Motor neuron (in vitro differentiated cells): ENCODE measurements at places on chromosomes 2 and 18.

- ATAC-seq: no peak
These were observed 137.0 kb downstream of the FAM210A start for GRCh38 chr18:13589316-13589715.

DNA sequence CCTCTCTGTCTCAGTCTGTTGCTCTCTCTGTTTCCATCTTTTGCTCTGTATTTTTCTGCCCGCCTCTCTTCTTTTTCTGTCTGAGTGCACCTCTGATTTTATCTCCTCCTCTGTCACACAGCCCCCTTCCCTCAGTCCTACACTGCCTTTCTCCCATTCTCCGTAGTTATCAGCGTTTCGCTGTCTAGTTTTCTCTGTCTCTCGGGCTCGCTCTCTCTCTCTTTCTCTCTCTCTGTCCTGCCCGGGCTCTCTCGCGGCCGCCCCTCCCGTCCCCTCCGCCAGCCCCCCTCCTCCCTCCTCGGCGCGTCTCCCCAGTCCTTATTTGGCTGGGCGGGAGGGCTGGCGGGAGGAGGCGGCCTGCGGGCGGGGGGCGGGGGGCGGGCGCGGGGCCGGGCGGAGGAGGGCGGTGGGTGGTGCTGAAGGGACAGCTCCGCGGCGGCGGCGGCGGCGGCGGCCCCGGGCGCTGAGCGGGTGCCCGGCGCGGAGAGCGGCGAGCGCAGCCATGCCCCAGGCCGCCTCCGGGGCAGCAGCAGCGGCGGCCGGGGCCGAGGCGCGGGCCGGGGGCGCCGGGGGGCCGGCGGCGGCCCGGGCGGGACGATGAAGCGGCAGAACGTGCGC, at the start of gene KCNK3:
KCNK3 (plus strand) TSS at position 444 of the 618 bp plus-strand sequence; CDS start at position 598, 154 bp downstream.
- ATAC-seq: peak; percentile 80

- no peak for ATAC-seq
These were observed 2.2 kb downstream of the UGT1A9 start for GRCh38 chr2:233673896-233674295.

- ATAC-seq: peak; percentile 19
These were observed 49.8 kb upstream of the LGALSL start for GRCh38 chr2:64404002-64404731.

DNA sequence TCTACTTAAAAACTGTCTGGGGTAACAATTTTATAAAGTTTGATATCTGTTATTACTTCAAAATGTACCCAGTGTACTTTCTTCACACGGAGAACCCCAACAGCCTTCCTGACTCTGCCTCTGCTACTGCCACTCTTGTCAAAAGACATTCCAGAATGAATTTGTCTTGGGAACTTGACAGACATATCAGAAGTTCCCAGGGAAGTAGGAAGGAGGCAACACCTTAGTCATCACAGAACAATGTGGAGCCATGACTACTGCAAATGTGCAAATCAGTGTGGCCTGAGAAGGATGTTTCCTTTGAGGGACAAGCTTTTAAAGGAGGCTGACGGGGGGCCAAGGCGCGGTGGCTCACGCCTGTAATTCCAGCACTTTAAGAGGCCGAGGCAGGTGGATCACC, 133.8 kb upstream of the RNF152 start:
- no peak for ATAC-seq

DNA sequence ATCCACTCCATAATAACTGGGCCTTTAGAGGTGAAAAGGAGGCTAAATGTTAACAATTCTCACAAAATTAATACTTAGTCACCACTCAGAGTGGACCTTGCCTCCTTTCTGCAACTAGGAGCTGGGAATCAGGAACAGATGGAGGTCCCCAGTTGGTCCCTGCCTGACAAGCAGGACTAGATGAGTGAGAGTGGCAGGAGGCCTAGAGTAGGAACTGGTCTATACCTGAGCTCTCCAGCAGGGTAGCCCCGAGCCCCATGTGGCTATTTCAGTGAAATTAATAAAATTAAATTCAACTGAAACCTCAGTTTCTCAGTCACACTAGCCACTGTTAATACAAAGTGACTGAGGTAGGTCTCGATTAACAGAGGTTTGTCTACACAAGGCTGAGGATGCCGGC, 150.5 kb downstream of the MYO5B start:
- peak; percentile 46 for ATAC-seq

GRCh38 chr2:40877734-40878288, 425.9 kb upstream of the SLC8A1 start:
- no peak for ATAC-seq

GRCh38 chr2:178723786-178724346, 83.4 kb downstream of the TTN start:
- no peak for ATAC-seq

DNA sequence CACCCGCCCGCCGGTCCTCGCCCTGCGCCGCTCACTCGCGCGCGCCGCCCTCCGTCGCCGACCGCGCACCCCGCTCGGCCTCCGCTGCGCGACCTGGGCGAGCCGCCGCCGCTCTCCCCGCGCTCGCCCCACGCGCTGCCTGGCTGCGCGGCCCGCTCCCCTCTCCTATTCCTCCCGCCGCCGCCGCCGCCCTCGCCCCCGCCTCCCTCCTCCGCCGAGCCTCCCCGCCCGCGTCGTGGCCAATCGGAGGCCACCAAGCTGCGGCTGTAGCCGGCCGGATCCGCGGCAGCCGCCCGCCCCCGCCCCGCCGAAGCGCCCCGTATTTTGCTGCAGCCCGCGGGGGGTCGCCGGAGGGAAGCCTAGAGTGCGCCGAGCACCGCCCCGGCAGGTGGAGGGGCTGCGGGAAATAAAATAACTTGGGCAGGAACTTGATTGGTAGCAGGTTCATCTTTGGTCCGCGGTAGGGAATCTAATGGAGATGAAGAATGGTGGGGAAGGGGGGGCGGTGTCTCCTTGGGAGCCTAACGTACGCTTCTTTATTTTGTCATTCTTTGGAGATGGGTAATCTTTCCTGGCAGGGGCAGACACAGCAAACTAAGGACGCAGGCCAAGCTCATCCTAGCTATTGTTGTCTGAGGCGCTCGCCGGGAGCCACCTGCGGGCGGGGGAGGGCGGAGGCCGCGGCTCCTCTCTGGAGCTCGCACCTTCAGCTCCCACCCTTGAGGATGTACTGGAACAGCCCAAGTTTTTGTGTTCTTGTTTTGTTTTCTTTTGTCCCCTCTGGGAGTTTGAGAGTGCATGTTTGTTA, 1.1 kb upstream of the CDH2 start:
- ATAC-seq: peak; percentile 57

DNA sequence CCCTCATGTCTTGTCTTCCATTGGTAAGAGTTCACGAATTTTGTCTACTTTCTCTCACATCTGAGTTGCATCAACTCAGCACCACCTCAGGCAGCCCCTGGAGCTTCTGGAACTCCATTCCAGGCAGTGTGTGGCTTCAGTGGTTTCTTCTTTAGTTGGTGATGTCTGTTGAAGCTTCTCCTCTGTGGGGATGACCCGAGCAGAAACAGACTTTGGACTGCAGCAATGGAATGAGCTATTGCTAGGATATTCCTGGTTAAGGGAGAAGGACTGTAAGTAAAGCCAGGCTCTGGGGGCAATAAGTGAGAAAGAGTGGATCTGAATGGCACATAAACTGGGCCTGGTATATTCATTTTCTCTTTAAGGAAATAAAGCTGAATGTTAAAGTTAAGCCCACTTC, 32.3 kb upstream of the STAT4 start:
- ATAC-seq: no peak

GRCh38 chr2:216003876-216004696, 9.3 kb downstream of the MREG start:
- no peak for ATAC-seq

- no peak for ATAC-seq
These were observed 40.1 kb upstream of the PTH2R start for GRCh38 chr2:208366215-208367127.

DNA sequence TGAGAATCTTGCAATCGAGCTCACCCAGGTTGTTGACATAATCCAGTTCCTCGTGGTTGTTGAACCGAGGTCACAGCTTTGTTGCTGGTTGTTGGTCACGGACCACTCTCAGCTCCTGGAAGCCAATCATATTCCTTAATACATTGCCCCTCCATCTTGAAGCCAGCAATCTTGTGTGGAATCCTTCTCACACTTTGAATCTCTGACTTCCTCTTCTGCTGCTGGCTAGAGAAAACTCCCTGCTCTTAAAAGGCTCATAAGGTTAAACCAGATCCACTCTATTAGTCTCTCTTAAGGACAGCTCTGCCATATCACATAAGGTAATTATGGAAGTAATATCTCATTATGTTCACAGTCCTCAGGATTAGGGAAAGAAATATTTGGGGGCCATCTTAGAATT, 41.1 kb downstream of the SP140 start:
- no peak for ATAC-seq

GRCh38 chr2:425947-426346, 138.1 kb upstream of the ALKAL2 start:
- ATAC-seq: no peak

DNA sequence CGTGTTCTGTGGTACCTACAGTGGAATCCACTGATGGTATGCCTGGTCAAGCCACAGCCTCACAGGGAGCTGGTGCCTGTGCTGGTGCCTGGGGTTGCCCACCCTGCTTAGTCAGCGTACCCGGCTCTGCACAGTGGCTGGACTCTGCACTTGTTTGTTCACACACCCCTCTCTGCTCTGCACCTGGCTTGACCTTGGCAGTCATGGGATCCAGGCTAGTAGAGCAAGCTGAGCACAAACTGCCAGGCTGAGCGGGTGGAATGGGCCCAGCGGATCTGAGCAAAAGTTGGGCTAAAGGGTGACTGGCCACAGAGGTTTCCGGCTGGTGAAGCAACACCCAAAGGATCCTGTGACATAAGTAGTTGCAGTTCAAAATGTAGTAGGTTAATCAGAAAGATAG, 163.5 kb downstream of the CDH19 start:
- ATAC-seq: no peak

DNA sequence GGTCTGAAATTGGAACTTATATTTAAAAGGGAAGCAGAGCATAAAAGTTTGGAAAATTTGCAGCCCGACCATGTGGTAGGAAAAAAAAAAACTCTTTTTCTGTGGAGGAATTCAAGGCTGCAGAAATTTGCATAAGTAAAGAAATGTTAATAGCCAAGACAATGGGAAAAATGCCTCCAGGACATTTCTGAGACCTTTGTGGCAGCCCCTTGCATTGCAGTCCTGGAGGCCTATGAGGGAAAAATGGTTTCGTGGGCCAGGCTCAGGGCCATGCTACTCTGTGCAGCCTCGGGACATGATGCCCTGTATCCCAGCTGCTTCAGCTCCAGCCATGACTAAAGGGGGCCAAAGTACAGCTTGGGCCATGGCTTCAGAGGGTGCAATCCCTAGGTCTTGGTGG, 71.9 kb upstream of the SLC16A14 start:
- ATAC-seq: no peak

GRCh38 chr2:134338208-134338607, 84.3 kb downstream of the MGAT5 start:
- no peak for ATAC-seq

DNA sequence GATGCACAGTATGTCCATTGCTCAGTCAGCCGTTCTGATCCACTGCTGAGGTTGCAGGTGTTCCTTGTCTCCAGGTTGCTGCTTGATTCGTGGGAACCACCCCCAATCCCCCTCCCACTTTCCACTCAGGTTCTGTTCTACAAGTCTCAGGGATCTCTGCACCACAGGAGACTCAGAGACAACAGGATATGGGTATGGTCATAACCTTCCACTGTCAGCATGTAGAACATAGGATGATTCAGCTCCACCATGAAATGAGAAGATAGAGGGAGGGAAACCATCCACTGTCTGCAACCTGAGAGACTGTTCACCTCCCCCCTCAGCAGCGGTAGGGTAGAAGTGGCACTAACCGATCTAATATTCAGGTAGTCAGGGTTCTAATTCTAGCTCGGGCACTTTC, 19.0 kb upstream of the KLF7 start:
- ATAC-seq: no peak

- ATAC-seq: no peak
These were observed 180.8 kb downstream of the MBD2 start for GRCh38 chr18:54043484-54044251.

DNA sequence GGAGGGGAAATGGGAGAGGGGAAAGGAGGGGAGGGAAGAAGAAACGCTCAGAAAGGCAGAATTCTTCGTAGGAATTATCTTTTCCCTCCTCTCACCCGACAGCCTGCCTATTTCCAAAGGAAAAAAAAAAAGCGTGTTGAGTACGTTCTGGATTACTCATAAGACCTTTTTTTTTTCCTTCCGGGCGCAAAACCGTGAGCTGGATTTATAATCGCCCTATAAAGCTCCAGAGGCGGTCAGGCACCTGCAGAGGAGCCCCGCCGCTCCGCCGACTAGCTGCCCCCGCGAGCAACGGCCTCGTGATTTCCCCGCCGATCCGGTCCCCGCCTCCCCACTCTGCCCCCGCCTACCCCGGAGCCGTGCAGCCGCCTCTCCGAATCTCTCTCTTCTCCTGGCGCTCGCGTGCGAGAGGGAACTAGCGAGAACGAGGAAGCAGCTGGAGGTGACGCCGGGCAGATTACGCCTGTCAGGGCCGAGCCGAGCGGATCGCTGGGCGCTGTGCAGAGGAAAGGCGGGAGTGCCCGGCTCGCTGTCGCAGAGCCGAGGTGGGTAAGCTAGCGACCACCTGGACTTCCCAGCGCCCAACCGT, at the start of gene GAD1:
GAD1 (plus strand) TSS at position 384 of the 589 bp plus-strand sequence. CDS start 1,705 bp downstream, outside the sequence.
- ATAC-seq: peak; percentile 71

- peak; percentile 42 for ATAC-seq
These were observed 19.6 kb downstream of the EHBP1 start for GRCh38 chr2:62724886-62725711.

DNA sequence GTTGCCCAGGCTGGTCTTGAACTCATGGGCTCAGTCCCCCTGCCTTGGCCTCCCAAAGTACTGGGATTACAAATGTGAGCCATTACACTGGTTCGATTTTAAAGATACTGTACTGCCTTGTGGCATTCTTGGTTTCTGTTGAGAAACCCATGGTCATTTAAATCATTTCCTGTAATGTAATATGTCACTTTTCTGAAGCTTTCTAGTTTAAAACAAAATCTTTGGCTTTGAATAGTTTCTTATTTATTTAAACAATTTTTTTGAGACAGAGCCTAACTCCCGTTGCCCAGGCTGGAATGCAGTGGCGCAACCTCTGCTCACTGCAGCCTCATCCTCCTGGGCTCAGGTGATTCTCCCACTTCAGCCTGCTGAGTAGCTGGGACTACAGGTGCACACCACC, 8.9 kb downstream of the ZNF512 start:
- ATAC-seq: no peak

GRCh38 chr2:167595839-167596471, 651.4 kb downstream of the STK39 start:
- ATAC-seq: no peak

DNA sequence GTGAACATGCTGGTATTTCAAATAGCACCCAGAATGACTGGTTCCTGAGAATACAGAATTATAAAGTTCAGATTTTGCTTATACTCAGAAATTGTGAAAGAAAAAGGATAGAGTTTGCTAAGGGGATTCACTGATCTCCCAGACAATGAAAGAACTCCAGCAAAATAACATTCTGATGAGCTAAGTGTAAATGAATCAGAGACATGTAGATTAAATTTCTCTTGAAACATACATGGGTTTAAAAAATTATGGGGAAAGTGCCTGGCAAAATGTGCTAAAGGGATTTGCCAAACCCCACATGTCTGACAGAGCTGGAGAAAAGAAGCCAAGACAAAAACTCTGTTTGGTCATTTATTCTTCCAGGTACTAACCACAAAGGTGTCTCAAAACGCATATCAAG, 116.3 kb downstream of the FTCDNL1 start:
- ATAC-seq: no peak
